Cardiac fibroblast (primary cell): ENCODE measurements at places on chromosomes 2 and 18.

GRCh38 chr2:205868773-205869333 is 186.6 kb downstream of the NRP2 start:
- DNase-seq: peak; percentile 33

DNA sequence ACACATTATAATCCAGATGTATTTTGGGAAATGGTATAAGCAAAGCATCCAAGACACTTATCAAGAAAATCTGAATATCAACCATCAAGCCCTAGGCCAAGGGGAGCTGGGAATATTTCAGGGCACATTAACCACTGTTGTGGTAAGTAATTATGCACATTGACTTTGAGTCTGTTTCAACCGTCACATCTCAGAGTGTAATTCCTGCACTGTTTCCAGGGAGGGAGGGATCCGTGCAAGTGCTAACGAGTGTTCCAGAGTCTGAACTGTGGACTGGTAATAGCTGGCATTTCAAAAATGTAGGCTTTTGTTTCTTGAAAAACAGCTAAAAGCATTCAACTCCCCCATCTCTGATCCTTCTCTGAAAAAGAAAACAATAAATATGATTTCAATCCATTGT is 681.6 kb downstream of the BCL11A start:
- DNase-seq: no peak

GRCh38 chr2:42238644-42239288 is 69.6 kb downstream of the EML4 start:
- peak; percentile 28 for DNase-seq

GRCh38 chr2:151098841-151099240 is 162.8 kb downstream of the RBM43 start:
- DNase-seq: no peak

DNA sequence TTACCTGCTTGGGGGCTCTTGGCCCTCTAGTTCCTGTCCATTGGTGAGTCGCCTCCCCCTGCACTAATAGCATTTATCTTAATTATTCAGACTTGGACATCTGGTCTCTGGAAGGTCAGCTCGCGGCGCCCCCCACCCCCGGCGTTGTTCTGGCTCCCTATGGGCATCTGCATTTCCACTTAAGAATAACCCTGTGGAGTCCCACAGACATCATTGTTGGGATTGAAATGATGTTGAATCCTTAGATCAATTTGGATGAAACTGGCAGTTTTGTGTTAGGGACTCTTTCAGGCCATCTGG is 313.8 kb upstream of the HS6ST1 start:
- DNase-seq: no peak

DNA sequence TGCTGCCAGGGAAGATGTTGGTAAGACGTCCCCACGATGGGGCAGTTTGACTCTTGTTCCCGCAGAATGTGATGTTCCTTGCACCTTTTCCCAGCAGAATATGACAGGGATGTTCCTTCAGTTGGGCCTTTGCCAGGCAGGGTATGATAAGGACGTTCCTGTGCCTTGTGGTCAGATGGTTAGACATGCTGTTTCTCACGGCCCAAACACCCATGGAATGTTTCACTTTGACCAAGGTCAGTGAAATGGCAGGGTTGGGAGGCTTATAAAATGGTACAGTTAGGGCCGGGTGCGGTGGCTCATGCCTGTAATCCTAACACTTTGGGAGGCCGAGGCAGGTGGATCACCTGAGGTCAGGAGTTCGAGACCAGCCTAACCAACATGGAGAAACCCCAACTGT is 40.3 kb upstream of the YPEL5 start:
- peak; percentile 64 for DNase-seq

DNA sequence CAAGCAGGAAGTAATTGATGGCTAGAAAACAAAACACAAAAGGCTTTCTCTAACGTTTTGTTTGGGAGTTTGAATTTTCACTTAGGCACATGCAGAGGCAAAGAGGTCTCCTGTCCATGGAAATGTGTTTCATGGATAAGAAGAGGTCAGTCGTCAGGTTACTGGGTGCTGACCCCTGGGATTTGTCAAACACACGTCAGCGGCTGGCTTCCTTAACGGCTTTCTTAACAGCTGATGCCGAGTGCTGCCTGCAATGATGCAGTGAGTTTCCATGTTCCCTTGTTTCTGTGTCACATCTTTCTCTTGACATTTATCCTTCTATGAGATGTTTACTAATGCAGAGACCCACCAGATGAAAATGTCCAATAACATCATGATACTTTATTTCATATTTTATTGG is 31.7 kb downstream of the GPR39 start:
- DNase-seq: peak; percentile 7

GRCh38 chr2:78766459-78766858 is 259.0 kb upstream of the REG3G start:
- no peak for DNase-seq

- peak; percentile 72 for DNase-seq
These were observed 45.2 kb downstream of the TMEM131 start for GRCh38 chr2:97950329-97951154.

- no peak for DNase-seq
These were observed 13.4 kb downstream of the TNS1 start for GRCh38 chr2:217989221-217989948.

DNA sequence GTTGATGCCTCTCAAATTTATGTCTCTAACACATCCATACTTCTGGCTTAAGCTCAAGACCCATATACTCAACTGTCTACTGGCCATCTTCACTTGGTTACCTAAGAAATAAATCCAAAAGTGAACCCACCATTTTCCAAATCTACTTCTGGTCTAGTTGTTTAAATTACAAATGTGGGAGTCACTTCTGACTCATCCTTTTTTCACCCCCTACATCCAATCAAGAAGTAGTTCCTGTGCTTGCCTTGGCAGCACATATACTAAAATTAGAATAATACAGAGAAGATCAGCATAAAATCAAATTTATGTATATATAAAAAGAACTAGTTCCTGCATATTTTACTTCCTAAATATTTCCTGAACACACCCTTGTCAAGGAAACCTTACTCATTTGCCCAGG is 53.6 kb downstream of the STRN start:
- peak; percentile 62 for DNase-seq

DNA sequence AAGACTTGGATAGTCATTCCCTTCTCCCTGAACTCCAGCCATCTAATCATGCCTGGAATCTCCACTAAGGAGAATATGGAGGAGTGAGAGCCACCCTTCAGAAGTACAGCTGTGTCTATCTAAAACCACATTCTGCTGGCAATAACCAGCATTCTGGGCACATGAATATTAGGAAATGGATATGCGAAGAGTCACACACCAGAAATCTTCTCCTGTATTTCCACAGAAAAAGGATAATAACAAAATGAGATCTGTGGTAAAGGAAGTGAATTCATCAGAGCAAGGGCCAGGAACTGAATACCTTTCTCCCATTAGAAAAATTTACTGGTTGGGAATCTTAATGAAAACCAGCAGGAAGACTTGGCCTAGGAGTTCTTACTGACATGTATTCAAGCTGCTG is 218.8 kb downstream of the SCG2 start:
- peak; percentile 43 for DNase-seq

DNA sequence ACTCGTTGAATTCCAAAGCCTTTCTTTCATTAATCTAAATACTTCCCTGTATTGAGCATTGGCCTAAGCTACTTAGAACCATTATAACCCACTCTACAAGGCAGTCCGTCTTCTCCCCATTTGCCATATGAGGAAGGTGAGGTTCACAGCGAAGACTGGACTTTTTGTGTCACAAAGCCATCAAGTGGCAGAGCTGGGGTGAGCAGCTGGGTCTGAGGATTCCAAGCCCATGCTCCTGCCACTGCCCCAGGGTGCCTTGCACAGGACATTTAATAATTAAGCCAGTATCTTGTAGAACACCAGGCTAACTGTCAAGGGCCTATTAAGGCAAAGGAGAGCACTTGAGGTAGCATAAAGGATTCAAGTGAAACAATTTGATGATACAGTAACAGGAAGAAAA is 68.8 kb upstream of the ZNF397 start:
- no peak for DNase-seq

DNA sequence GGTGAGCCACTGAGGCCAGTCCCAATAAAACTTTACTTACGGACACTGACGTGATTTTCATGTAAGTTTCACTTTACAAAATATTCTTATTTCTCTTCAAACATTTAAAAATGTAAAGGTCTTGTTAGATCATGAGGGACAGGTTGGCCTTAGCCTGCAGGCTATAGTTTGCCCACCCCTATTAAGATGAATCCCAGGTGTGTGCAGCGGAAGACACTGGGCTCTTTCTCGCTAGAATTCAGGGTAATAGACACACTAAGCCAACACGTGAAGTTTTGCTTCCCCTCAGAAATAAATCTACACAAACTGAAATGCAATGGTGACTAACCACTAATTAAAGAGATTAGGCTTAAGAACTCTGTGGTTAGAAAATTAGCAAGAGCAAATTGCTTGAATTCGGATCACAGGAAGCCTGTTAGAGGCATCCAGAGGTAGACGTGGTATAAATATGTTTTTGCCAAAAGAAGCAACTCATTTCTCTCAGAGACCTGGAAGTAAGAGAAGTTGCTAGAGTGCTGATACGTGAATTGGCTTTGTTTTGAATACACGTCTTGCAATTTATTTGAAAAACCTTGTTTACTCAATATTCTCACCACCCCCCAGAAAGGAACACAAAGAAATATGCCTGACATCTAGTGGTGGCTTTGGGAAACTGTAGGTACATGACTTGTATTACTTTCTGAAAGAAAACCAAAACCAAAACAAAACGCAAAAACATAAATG is 151.6 kb downstream of the DTNB start:
- peak; percentile 89 for DNase-seq

- no peak for DNase-seq
These were observed 2.0 kb downstream of the GALNT3 start for GRCh38 chr2:165792104-165792454.

GRCh38 chr2:234178330-234179030 is 128.0 kb downstream of the SPP2 start:
- peak; percentile 42 for DNase-seq

DNA sequence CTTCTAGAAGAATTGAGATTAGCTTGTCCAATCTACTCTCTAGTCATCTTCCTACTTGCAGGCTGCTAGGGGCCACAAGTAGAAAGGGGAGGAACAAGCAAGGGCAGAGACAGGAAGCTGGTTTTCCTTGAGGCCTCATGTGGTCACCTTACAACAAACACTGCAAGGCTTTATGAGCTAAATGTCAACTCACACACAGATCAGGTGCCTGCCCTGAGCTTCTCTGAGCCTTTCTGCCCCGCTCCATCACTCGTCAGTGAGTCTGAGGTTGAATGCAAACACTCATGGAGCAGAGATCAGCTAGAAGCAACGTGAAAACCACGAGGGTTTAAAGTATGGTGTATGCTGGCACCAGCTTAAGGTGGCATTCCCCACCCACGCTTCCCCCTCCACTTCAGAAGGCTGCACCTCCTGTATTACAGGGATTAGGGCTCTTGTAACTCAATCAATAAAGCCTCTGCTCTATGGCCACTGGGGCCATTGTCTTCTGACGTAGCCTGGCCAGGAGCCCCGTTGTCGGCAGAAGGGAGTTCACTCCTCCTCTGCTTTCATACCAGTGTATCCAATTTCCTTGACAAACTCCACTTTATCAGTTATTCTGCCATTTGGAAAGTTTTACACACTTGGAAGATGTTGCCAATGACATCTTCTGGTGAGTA is 5.4 kb upstream of the CRYGC start:
- no peak for DNase-seq

- no peak for DNase-seq
These were observed 9.5 kb downstream of the DCC start for GRCh38 chr18:52349498-52349897.

DNA sequence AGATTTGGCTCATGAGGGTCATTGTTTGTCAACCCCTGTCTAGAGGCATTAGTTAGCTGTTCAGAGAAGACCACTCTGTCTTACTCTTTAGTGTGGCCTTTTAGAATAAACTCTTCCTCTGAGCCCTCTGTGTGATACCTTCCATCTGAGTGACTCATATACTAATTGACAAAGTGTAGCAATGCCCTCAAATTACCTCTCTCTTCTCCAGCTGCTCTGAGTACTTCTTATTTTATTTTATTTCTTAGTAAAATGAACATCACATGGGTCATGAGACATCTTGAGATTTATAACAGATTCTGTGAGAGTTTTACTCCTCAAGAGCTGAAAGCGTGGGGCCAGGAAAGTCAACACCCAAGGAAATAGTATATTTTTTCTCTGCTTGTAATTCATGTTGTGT is 67.4 kb downstream of the KCTD18 start:
- peak; percentile 39 for DNase-seq

GRCh38 chr2:31972059-31972458 is 38.7 kb downstream of the MEMO1 start:
- no peak for DNase-seq

DNA sequence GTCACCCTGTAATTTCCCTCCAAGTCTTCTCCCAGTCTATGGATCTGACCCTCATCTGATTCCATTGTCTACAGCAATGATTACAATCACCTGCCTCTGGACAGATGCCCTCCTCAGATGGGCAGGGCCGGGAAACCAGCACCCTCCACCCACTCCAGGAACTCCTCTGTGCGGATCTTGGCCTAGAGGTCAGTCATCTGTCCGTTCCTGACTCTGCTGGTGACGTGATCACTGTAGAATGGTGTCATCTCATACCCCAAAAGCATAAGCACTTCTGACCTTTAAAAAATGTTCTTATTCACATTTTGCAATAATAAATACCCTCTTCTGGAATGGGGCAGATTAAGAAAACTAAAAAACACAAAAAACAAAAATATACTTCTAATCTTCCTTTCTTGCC is 29.5 kb upstream of the BZW1 start:
- DNase-seq: peak; percentile 64

GRCh38 chr18:6001867-6002266 is 106.5 kb upstream of the TMEM200C start:
- no peak for DNase-seq

DNA sequence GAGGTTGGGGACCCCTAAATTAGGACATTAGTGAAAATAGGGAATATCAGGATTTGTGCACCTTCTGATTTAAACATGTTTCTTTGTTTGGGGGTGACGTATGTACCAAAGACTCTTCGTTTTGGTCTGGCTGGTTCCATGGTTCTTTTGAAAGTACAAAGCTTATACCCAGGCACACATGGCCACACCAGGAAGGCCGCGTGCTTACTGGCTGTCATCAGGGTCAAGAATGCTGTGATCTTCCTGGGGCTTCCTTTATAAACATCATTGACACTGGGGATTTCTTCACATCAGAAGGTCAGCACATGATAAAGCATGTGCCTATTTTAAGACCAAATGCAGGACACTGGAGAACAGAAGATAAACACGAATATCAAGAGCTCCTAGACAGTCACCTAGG is 230.6 kb upstream of the ID2 start:
- no peak for DNase-seq

- no peak for DNase-seq
These were observed 31.8 kb downstream of the TMEM17 start for GRCh38 chr2:62474176-62474575.

DNA sequence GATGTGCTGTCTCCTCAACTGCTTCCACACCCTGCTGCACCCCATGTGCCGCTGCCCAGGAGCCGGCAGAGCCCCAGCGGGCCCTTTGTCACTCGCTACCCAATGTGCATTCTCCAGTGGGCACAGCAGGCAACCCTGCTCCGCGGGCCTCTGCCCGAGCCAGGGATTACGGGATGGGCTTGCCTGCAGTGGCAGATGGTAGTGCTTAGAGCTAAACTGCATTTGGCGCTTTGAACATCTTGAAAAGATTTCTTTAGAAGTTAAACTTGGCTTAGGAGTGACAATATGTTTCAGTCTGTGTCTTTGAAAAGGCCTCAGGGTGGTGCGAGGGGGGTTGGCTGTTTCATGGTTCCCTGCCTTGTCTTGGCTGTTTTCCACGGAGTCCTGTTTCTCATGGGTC is 84.0 kb upstream of the BOD1L2 start:
- DNase-seq: no peak
